Placental epithelial cell (primary cell): ENCODE measurements at places on chromosomes 1 and 21. TPM values are rescaled to one million over a fixed set of nuclear protein-coding genes. Genes with fewer than 3 reads are reported as not detected.

Gene SPRR4
- not detected in 2 replicates for total RNA-seq

Gene LRRC71
- under 0.01 TPM in 1 of 2 replicates, not detected in the other for total RNA-seq

Gene NBPF6
- total RNA-seq, result not detected in 2 replicates

Gene OR2L5
- total RNA-seq, result 0.11 TPM in 1 of 2 replicates, not detected in the other

Gene S100A3
- total RNA-seq, result 13.0 and 31.2 TPM in 2 replicates

Gene GPR37L1
- under 0.01 TPM in 1 of 2 replicates, not detected in the other for total RNA-seq

Gene STUM
- total RNA-seq, result not detected in 2 replicates

Gene GBP3
- 29.3 and 61.2 TPM in 2 replicates for total RNA-seq

Gene ERG
- total RNA-seq, result not detected in 2 replicates

Gene ELF3
- total RNA-seq, result 6.3 and 6.7 TPM in 2 replicates

Gene NPHS2
- total RNA-seq, result not detected in 2 replicates

Gene DISC1
- total RNA-seq, result 6.6 and 13.7 TPM in 2 replicates

Gene REG4
- total RNA-seq, result not detected in 2 replicates
